ENCODE measurements at places on chromosomes 1 and 21.

GRCh38 chr21:42493109-42494060 lies 2.6 kb downstream of the RSPH1 start:
- DNase-seq, result no peak

DNA sequence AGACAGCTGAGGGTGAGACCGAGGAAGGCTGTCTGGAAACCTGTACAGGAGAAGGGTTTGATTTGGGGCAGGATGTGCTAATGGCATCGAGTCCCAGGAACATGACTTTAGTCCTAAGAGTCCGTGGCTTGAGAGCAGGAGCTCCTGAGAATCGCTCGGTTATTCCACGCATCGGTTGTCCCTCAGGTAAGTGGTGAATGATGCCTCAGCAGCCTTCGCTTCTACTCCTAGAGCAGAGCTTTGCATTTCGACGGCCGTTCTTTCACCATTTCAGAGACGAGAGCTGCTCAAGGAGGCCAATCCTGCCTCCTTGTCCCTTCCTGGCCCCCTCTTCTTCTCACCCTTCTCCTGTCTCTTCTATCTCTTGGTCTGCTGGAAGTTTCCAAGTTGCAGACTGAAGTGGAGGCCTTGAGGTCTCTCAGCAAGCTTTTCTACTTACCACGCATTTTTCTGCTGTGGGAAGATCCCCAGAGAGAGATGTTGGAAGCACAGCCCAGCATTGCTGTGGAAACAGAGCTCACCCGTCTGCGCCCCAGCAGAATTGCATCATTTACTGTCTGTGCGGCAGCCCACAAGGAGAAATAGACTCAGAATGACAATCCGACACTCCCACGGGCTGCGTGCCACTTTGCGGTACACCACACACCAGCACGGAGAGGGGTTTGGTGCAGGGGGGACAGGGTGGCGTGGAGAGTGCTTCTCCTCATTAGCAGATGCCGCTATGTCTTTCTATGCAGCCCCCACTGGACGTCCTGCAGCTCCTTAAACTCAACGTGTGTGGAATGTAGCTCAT lies 270.7 kb upstream of the C1orf174 start:
- no peak for DNase-seq

- DNase-seq, result no peak
Observed at GRCh38 chr1:116347696-116348095, 25.3 kb upstream of the ATP1A1 start.

DNA sequence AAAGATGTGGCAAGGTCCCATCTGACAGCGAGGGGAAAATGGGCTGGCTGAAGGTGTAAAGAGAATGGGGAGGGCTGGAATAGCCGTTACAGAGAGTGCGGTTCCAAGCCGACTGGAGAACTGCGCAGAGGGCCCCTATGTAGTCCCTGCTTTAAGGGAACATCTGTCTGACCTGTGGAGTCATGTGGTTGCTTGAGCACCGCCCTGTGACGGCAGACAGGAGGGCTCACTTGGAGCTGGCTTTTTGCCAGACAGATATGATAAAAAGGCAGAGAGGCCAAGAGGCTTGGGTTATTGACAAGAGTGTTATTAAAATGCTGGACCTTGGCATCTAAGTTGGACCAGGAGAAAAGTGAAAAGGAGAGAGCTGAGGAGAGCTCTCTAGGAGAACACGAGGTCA lies 5.9 kb upstream of the PTPRF start:
- DNase-seq, result peak; percentile 20

GRCh38 chr1:150311762-150312161 lies 9.6 kb upstream of the PRPF3 start:
- no peak for DNase-seq

DNA sequence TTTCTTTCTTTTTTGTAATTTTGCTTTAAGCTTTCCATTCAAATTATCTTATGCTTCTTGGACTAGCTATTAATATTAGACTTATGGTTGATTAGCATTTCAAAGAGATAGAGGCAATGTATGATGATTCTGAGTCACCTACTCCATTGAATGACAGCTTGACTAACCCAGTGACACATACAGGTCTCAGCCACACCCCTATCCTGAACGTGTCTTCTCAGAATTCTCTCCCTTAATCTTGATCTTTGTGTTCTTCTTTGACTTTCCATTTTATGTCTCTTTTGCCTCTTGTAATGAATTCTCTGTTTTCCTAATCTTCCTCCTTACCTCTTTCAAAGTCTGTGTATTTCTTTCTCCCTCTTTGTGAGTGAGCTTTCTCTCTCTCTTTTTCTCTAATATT lies 241.1 kb downstream of the PDE4B start:
- DNase-seq, result no peak

DNA sequence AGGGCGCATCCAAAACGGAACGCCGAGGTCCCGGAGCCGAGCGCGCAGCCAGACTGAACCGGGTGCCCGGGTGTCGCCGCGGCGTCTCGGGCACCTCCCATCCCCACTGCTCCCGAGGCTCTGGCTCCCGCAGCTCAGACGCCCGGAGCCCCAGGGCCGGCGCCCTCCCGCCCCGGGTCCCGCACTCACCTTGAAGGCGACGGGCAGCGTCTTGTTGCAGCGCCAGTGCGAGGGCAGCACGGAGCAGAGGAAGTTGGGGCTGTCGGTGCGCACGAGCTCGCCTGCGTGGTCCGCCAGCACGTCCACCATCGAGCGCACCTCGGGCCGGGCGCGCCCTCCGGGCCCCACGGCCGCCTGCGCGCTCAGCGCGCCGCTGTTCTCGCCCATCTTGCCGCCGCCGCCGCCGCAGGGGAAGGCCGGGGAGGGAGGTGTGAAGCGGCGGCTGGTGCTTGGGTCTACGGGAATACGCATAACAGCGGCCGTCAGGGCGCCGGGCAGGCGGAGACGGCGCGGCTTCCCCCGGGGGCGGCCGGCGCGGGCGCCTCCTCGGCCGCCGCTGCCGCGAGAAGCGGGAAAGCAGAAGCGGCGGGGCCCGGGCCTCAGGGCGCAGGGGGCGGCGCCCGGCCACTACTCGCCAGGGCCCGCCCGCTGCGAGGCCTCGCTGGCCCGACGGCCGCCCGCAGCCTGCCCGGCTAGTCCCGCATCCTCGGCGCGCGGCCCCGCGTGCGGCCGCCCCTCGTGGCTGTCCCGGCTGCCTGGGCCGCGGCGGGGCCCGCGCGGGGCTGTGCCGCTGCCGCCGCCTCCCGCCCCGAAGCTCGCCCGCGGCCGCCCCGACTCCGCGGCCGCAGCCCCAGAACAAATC lies 447 bp downstream of the RUNX3 start:
- no peak for DNase-seq

DNA sequence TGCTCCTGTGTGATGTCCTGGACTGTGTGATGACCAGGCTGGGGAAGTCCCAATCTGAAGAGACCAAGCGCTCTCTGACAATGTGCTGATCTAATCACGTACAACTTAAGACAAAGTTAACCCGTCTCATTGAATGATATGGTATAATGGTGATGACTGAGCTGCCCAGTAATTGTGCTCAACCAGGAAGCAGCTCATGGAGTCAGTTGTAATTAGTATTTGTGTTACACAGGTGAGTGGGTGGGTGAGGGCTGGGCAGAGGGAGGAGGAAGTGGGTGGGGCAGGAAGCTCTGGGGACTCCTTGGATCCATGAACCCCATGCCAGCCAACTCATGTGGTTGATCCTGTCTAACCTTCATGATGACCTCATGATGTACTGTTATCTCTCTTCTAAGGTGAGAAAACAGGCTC lies 8.7 kb upstream of the ECE1 start:
- DNase-seq, result no peak

GRCh38 chr1:1311107-1312104 lies 3.0 kb downstream of the PUSL1 start:
- no peak for DNase-seq

DNA sequence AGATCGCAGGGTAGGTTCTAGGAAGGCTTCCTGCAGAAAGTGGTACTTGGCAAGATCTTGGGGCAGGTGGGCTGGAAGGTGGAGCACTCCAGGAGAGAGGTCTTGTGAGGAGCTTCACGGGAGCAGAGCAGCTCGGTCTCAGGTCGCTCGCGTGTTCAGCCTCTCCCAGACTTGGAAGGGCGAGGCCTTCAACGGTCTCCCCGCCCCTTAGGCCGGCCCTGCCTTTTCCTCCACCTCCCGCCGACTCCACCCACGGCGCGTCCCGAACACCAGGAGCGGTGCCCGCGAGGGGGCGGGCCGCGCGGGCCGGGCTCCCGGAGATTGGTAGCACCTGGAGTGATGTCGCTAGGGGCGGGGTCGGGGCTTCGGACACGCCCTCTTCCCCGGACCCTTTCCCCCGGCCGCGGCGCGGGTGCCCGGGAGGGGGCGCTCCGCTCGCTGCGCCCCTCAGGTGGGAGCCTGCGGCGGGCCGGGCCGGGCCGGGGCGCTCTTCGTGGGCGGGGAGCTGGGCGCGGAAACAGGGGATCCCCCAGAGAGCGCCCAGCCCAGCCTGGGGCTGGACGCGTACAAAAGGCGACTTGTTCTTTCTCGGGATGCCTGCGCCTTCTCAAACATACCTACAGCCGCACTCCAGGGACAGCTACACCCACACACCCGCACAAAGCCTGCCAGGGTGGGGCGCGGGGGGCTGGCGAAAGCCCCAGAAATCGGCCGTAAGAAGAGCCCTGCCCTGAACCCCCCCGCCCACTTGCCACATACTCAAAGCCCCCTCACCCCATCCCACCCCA lies 35.5 kb downstream of the AHDC1 start:
- peak; percentile 93 for DNase-seq

GRCh38 chr1:212186427-212187207 lies 98.6 kb upstream of the PPP2R5A start:
- no peak for DNase-seq

GRCh38 chr1:225318706-225319575 lies 108.9 kb downstream of the LBR start:
- DNase-seq, result peak; percentile 48

GRCh38 chr1:182622901-182623528 lies 18.8 kb upstream of the RGS16 start:
- no peak for DNase-seq

DNA sequence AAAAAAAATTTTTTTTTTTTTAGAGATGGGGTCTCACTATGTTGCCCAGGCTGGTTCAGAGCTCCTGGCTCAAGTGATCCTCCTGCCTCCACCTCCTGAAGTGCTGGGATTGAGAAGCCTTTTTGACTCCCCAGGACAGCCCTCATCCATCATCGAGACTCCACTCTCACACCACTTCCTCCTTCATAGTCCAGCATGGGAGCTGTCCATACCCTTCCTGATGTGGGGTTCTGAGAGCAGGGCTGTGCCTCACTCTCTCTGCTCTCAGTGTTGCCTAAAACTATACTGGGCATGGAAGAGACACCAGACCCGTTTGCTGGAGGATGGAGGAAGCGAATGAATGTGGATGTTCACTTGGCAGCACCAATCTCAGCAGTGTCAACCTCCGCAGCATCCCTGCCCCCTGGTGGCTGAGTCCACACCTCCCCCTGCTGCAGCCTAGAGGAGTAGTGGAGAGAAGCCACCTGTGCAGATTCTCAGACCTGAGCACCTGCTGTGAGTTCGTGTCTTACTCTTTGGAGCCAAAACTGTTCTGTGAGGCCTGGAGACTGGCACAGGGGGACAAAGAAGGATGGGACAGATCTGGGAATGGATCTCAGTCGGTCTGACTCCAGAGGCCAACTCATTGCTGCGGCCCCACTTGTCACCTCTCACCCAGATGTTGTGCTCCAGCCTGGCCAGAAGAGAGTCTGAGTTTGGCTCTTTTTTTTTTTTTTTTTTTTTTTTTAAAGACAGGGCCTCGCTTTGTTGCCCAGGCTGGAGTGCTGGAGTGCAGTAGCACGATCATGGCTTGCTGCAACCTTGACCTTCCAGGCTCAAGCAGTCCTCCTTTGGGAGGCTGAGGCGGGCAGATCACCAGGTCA lies 17.7 kb downstream of the TINAGL1 start:
- peak; percentile 78 for DNase-seq

GRCh38 chr1:43324810-43325209 lies 12.8 kb upstream of the MPL start:
- no peak for DNase-seq

DNA sequence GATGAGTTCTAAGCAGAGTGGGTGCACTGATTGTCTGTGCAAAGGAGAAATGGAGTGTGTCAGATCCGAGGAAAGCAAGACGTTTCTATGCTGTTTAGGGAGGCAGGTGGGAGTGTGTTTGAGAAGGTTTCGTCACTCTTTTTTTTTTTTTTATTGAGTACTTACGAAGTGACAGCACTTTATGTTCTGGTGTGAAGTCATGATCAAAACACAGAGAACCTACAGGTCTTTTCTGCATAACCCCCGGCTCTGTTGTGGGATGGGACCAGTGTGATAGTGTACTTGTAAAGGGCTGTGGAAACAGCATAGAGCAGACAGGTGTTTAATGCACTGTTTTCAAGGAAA lies 26.7 kb downstream of the MIA3 start:
- no peak for DNase-seq

GRCh38 chr1:62131093-62131725 lies 63.4 kb upstream of the L1TD1 start:
- peak; percentile 27 for DNase-seq

- no peak for DNase-seq
Observed at GRCh38 chr21:14875704-14876523, 188.9 kb downstream of the NRIP1 start.

DNA sequence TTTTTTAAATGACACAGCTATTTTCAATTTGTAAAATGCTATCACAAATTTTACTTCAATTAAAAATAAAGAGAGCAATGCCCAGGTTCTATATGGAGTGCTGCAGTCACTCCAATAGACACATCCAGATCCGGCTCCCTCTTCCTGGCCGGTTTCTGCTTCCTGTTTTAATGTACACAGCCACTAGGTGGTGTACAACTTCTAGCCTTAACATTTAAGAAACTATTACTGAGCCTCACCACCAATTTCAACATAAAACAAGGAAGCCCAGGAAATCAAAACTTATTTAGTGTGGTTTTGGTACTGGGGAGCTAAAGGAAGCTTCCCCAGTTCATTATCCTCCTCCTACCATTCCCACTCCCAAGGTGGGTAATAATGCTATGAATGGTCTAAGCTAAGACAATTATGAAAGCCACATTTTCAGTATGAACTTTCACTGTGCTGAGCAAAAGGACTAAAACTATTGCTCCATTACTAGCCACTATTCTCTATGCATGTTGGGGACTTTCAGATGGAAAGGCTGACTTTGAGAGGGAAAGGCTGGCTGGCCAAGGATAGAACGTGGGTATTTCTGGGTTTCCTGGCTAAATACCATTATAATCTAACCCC lies 25.5 kb upstream of the MTMR11 start:
- peak; percentile 50 for DNase-seq

DNA sequence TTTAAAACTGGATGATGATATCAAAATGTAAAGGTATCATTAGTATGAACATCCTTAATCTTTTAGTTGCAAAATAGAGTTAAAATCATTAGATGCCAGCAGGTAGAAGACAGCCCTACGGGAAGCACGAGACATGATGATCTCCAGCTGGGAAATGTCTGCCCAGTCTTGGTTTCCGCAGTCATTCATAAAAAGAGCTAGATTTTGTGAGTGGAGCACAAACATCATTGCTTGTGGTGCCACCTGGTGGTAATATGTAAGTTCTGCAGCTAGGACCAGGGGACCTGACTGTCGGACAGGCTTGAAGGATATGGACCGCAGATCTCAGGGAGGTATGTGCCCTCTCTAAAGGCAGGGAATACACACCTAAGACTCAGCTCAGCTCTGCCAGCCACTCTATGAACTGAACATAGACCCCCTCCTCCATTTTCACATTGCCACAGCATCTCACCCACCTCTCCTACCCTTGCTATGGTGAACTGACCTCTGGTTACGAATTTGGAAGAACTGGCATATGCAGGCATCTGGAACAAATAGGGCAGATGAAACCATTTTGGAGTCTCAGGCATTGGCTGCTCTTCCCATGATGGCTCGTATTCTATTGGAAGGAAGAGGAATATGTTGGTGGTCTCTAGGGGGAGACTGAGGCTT lies 9.2 kb downstream of the FCMR start:
- DNase-seq, result peak; percentile 70

Measured in BE2C (cell line).